Cortex of kidney (tissue), 1 donor: ENCODE measurements at places on chromosomes 1 and 21.

- no peak for DNase-seq
These were observed 293.9 kb downstream of the SDCCAG8 start for GRCh38 chr1:243549791-243550190.

DNA sequence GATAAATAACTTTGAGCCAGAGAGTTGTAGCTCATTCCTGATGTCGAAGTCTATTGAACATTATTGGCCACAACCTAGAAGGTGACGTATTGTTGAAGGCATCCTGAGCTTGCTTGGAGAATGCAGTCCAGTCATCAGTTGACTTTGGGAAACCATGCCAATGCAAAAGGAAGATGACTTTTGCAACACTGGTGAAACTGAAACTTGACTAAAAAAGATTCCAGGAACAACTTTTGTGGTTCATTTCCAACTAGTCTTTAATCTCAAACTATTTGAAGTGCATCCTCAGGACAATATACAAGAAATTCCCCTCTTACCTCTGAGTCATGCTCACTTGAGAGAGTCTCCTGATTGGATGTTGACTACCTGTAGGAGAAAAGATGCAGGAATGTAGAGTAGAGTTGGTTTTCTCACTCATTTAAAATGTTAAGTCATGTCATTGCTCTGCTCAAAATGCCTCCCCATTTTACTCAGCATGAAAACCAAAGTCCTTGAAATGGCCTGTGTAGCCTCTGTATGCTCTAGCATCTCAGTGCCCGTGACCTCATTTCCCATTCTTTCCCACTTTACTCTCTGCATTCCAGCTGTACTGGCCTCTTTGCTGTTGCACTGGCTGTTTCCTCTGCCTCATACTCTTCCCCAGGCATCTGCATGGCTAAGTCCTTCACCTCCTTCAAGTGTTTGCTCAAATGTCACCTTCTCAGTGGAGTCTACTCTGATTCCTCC is 24.4 kb upstream of the LEPR start:
- no peak for DNase-seq

DNA sequence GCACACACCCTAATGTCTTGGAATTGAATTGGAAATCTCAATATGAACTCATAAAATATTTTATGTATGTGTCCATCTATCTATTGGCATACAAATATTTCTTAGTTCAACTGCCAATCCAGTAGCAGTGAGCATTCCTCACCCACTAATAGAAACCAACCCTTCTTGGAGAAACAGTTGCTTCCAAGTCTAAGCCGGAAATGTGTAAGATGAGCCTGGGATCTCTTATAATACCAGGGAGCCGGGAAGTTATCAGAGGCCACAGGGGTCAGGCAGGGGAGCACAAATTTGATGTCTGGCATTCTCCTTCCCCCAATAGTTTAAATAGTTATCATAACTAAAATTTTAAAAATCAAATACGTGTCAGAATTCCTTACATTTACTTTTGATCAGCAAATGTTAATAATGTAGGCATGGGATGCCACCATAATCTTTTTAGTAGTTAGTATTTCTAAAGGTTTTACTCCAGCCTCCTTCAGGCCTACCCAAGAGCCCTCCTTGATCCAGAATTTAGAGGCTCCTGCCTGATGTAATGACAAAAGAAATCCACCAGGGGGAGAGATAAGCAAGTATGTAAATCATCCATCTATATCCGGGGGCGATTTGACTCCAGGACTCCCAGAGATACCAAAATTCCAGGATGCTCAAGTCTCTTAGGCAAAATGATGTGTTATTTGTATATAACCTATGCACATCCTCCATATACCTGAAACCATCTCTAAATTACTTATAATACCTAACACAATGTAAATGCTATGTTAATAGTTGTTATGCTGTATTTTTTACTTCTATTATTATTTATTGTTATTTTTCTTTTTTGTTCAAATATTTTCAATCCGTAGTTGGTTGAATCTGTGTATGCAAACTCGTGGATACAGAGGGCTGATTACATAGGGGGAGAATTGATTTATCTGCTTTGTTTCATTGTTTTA is 218.7 kb upstream of the COA6 start:
- DNase-seq: no peak

- no peak for DNase-seq
These were observed 15.4 kb upstream of the BTG2 start for GRCh38 chr1:203289982-203290260.

DNA sequence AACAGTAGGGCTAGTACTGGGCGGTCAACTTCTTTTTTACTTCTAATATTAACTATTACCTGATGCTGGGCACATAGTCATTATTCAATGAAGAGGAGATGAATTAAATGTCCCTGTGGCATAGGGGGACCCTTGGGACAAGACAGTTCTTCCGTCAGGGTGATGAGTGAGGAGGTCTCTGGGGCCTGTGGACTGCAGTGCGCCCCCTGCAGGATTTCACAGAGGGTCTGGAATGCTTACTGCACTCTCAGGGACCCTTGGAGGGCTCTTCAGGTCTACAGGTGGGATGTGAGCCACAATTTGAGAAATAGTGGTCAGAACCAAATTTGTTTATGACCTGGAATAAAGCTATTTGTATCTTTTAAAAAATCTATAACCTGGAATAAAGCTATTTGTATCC is 149.4 kb downstream of the FAM78B start:
- DNase-seq: no peak

DNA sequence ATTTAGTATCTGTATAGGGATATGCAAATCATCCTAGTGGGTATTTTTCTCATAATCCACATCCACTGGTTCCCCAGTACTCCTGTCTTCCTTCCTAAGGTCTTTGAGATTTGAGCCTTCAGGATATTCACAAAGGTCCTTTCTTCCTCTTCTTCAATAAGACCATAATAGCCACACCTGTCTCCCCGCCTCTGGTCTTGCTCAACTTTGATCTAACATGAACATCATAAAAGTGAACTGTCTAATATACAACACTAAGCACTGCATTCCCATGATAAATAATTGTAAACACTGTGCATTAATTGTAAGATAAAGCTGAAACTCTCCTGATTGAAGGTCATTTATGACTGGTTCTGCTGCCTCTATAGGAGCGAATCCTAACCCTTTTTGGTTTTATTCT is 184.6 kb downstream of the DENND1B start:
- no peak for DNase-seq
